ENCODE measurements at places on chromosomes 2 and 18. TPM values are rescaled to one million over a fixed set of nuclear protein-coding genes. Genes with fewer than 3 reads are reported as not detected.

The LRRTM1 gene
- 3.8 TPM for total RNA-seq

The FHOD3 gene
- total RNA-seq = 21.2 TPM

The TBC1D8 gene
- total RNA-seq = 14.6 TPM

GRCh38 chr2:48514348-48515003, 15.5 kb upstream of the STON1 start:
- no peak for DNase-seq

The PIEZO2 gene
- 50.1 TPM for total RNA-seq

The ASAP2 gene
- 49.6 TPM for total RNA-seq

- DNase-seq = no peak
These were observed 435.0 kb upstream of the SMIM21 start for GRCh38 chr18:75862458-75862857.

DNA sequence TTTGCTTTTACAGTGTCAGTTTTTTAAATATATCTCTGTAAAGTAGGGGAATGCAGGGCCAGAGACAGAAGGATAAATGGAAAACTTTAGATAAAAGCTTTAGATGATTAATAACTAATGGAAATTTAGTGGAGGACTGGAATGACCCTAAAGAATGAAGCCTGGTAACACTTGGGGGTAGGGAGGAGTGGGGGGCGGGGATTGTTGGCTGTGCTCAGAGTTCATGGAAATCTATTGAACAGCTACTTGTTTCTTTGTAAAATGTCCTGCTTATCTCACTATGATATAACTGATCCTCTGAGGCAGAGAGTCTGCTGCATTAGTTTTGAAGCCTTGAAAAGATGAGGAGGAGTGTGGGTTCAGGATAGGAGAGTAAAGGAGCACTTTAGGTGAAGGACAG, 90.5 kb downstream of the TMEM185B start:
- DNase-seq = no peak

DNA sequence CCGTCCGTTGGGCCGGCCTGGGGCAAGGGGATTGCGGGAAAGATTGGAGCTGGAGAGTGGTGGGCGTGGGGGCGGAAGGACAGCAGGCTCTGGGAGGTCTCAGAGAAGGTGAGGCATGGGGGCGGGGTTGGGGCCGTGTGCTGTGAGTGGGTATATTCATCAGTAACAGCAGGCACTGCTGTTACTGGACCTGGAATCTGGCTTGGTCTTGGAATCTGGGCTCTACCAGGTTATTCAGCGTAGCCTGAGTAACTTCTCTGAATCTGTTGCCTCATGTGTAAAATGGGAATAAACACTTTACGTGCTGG, 435 bp downstream of the RNF181 start:
- no peak for DNase-seq

The IL1R2 gene
- total RNA-seq = not detected

- DNase-seq = no peak
These were observed 158.2 kb downstream of the TDRD15 start for GRCh38 chr2:21281791-21282514.

DNA sequence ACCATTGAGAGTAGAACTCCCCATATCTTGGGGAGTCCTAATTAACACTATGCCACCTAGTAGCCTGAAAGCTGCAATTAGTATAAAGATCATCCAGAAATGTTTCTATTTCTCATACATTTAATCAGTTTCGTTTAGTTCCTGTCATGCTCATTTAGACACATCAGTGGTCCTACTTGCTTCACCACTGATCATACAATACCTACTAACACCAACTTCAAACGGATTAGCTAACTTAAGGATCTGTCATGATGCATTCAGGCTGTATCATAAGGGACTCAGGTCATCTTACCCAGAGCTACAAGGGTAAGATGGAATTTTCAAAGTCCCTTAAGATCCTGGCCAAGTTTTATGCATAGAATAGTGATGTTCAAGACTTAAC, 6.8 kb downstream of the SRSF7 start:
- DNase-seq = no peak

The KCMF1 gene
- 46.8 TPM for total RNA-seq

The GKN2 gene
- total RNA-seq = not detected

The MAP3K19 gene
- not detected for total RNA-seq

The RAPGEF4 gene
- total RNA-seq = 8.7 TPM

The ATP6V1B1 gene
- total RNA-seq = not detected

The PRKAG3 gene
- not detected for total RNA-seq

- no peak for DNase-seq
These were observed 520.5 kb downstream of the KCNJ3 start for GRCh38 chr2:155218945-155219344.

All from glutamatergic neuron (in vitro differentiated cells).